Upper lobe of left lung (tissue), 6 donors: ENCODE measurements at places on chromosomes 4 and X. TPM values are rescaled to one million over a fixed set of nuclear protein-coding genes. Genes with fewer than 3 reads are reported as not detected.

GRCh38 chrX:122906726-122907125, 277.4 kb upstream of the GRIA3 start:
- no peak for DNase-seq

GRCh38 chrX:43448688-43449087, 207.4 kb upstream of the MAOA start:
- no peak for DNase-seq

DNA sequence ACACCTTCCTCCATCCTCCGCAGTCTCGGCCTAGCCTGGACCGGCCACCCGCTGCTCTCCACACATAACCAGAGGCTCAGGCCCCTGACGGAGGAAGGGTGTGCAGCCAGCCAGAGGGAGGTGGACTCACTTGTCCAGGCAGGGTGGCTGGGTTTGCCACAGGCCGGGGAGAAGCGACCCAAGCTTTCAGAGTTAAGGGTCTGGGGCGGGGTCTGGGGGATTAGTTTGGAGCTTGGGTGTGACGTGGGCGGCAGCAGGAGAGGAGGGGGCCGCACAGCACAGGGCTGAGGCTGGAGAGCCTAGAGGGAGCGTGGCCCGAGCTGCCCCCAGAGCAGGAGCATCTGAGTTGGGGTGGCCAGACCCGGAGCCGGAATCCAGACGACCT, 22.4 kb upstream of the CPLX1 start:
- no peak for DNase-seq

The ADH1C gene
- total RNA-seq = 3.5 TPM
